Stimulated activated CD8-positive, alpha-beta memory T cell treated with anti-CD3 and anti-CD28 coated beads, Interleukin-12 subunit alpha, Interleukin-12 subunit beta, amount 100 ng/mL, for 1 hour (primary cell): ENCODE measurements at places on chromosomes 7 and 10.

DNA sequence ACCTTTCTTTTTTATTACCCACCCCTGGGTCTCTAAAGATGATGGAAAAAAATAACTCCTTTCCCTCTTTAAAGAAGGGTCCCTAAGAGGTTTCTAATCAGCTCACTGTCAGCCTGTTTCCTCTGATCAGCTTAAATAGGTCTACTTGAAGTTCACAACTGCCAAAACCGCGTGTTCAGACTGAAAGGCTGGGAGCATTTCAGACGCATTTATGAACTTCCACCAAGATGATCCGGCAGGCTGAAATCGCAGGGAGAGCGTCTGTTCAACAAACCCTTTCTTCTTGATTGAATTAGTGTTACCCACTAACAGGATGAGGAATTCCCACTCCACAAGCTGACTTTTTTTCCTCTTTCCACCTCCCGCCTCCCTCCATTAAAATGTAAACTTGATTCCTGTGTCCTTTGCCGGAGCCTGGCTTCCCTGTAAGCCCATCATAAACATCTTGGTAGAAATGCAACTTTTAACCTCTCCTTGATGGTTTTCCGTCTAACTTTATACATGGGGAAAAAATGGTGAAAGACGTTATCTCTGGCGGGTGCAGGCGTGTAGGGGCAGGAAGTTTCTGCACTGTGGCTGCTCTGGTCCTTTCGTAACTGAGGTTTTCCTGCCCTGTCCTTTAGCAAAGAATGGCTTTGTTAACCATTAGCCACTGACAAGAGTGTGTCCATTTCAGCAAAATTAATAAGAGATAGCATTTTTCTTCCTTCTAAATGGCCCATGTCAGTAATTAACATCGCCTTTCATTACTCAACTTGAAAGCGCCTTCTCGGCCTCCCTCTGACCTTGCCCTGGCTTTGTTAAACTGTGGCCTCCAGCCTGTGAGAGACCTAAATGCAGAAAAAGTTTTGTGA, 130.7 kb downstream of the BAMBI start:
- DNase-seq = no peak

DNA sequence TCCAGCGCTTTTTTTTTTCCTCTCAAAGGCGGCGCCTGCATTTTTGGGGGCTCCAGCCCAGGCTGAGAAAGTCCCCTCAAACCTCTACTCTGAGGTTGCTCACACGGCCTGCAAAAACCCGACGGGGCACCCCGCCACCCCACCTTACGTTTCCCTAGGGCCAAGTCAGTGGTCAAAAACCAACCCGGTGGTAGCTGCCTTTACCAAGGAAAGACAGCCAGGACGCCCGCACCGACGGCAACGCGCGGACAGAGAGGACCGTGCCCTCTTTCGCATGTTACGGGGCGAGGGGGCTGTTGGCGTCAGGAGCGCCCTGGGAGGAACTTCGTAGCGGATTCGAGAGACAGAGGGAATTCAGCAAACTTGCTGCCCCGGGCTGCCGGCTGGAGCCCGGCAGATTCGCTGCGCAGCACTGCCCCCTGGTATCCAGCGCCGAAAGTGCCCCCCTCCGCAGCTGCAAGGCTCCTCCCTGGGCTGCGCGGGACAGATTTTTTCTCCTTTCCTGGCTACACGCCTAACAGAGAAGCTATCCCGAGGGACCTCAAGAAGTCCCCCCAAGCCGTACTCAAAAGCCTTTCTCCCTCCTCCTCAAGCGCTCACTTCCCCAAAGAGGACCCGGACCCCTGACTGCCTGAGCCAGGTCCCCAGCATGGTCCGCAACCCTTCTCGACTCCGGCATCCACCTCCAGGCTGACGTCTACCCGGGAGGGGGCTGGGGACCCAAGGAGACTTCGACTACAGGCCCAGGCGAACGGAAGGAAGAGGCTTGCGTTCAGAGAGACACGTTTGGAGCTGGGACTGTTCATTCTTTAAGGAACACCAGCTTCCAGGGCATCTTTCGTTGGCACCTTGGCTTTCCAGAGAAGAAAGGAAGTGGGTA, 27.7 kb upstream of the VAX1 start:
- no peak for DNase-seq

- DNase-seq = no peak
Observed at GRCh38 chr10:114655671-114656070, 2.4 kb downstream of the ABLIM1 start.

GRCh38 chr10:99630433-99630832, 10.2 kb upstream of the SLC25A28 start:
- DNase-seq = no peak

- DNase-seq = no peak
Observed at GRCh38 chr10:133272964-133273420, 3.7 kb downstream of the ADAM8 start.

DNA sequence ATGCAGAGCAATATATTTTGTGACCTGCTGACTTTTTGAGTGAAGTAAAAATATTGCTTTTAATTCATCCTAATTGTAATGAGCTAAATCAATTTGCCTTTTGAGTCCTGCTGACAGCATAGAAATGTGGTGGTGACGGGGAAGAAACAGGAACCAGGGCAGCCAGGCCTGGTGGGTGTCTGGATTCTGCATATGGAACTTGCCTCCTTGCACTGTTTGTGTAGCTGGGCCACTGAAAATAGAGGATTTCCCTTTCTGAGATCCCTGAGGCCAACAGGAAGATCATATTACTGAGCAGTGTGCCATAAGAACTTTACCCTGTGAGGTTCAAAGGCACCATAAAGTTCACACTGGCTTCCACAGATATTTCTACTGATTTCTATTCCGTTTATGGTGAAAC, 488.4 kb upstream of the AKR1E2 start:
- no peak for DNase-seq
